ENCODE measurements at places on chromosomes 7 and 10.

DNA sequence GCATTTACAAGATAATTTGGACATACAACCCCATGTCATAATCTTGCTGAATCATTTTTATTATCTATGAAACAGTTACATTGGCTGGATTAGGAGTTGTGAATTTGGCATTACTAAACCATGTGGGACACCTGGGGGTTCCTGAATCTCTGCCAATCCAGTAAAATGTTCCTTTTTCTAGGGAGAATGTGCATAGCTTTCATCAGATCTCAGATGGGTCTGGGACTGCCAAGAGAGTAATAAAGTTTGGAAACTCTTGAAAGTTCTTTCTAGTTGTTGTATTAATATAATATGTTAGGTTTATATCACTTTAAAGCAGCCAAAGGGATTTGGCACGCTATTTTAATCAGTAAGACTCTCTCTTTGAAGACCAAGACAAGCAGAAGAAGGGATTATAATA is 62.7 kb downstream of the SEMA3E start:
- no peak for DNase-seq

GRCh38 chr7:131284702-131285419 is 42.8 kb upstream of the MKLN1 start:
- DNase-seq, result no peak

GRCh38 chr10:85596389-85596788 is 770.2 kb downstream of the GRID1 start:
- DNase-seq, result no peak

- no peak for DNase-seq
Observed at GRCh38 chr7:7323921-7324320, 141.6 kb downstream of the C1GALT1 start.

GRCh38 chr10:8420182-8420581 is 365.7 kb downstream of the GATA3 start:
- no peak for DNase-seq

DNA sequence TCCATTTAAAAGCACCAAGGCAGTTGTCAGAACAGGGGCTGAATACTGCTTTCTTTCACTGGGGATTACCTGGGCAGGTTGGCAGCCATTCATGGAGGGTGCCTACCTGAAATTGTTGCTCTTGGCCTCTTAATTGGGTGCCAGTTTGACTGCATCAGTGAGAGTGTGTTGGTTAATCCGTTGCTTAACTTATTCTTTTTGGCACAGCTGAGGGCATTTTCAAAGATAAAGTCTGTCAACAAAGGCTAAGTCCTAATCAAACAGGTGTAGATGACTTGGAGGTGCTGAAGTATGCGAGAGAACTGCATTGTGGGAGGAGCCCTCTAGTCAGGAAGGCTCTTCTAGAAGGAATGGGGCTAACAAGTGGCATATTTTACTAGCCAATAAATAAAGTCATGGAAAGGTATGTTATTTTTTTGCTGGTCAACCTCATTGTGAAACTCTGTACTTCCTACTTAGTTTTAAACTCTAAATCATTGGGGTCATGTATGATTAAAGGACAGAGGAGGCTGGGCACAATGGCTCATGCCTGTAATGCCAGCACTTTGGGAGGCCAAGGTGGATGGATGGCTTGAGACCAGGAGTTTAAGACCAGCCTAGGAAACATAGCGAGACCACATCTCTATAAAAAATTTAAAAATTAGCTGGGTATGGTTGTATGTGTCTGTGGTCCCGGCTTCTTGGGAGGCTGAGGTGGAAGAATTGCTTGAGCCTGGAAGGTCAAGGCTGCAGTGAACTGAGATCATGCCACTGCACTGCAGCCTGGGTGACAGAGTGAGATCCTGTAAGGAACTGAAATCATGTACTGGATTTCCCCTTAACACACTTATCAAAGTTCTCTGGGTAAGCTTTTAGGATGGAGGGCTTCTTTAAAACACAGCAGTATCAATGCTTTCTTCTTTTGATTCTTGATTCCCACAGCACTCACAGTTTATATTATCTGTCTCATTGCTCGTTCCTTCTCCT is 134.1 kb downstream of the LRMDA start:
- no peak for DNase-seq

DNA sequence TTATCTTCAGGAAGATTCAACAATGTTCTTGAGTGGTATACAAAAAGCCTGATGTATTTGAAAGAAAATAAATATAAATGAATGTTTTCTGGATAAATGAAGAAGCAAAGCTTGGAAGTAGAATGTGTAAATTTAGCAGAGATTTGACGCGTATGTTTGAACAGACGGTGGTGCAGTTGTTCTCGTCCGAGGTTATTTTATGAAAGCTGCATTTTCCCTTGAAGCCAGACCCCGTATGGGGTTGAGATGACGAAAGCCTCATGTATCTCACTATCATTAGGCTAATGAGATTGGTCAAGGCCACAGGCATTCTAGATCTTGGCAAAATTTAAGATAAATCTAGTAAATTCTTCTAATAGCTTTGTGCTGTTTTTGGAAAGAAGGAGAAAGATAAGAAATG is 195.2 kb downstream of the NXPH1 start:
- no peak for DNase-seq

DNA sequence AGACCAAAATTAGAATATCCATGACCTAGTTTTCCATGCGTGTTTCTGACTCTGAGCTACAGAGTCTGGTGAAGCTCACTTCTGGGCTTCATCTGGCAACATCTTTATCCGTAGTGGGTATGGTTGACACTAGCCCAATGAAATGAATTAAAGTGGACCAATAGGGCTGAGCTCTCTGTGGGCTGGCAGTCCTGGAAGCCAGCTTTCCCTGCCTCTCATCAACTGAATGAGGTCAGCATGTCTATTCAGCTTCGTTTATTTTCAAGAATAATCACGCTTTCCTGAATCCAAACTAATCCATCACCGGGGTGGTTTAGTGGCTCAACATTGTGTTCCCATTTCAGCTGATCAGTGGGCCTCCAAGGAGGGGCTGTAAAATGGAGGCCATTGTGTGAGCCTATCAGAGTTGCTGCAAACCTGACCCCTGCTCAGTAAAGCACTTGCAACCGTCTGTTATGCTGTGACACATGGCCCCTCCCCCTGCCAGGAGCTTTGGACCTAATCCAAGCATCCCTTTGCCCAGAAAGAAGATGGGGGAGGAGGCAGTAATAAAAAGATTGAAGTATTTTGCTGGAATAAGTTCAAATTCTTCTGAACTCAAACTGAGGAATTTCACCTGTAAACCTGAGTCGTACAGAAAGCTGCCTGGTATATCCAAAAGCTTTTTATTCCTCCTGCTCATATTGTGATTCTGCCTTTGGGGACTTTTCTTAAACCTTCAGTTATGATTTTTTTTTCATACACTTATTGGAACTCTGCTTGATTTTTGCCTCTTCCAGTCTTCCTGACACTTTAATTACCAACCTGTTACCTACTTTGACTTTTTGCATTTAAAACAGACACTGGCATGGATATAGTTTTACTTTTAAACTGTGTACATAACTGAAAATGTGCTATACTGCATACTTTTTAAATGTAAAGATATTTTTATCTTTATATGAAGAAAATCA is 35.5 kb downstream of the CAV1 start:
- DNase-seq, result no peak

- peak; percentile 34 for DNase-seq
Observed at GRCh38 chr7:158237672-158238335, 349.8 kb downstream of the PTPRN2 start.

DNA sequence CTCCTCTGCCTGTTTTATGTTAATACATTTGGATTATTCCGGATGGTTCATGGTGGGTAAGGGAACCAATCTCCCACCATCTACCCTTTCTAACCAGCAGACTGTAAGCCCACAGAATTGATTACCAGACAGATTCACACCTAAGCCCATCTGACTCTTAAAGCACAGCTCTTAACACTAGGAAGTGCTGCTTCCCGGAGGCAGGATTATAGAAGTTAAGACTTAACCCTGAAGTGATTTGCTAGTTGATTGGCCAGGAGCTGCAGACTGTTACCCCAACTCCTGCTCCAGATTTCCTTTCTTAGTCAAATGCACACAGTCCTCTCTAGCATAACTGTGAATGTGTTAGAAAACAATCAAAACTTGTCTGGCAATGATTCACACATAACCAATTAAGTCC is 221.7 kb downstream of the CDK14 start:
- no peak for DNase-seq

- DNase-seq, result no peak
Observed at GRCh38 chr10:97894092-97894491, 44.4 kb downstream of the GOLGA7B start.

DNA sequence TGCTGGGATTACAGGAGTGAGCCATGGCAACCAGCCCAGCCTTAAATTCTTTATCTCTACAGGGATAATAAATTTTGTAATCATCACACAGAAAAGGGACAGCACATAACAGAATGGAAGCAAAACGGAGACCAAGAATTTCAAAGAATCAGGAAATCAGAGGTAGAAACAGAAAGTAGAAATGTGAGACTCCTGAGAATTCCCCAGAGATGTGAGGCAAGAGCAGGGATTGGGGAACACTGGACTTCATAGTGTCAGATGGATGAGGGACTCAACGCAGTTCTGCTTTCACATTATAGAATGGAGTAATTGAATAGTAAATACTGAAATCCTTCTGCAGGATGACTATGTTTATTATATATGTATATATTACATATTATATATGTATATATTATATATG is 52.5 kb upstream of the MPP7 start:
- no peak for DNase-seq

GRCh38 chr10:118970770-118971169 is 58.7 kb upstream of the NANOS1 start:
- no peak for DNase-seq

DNA sequence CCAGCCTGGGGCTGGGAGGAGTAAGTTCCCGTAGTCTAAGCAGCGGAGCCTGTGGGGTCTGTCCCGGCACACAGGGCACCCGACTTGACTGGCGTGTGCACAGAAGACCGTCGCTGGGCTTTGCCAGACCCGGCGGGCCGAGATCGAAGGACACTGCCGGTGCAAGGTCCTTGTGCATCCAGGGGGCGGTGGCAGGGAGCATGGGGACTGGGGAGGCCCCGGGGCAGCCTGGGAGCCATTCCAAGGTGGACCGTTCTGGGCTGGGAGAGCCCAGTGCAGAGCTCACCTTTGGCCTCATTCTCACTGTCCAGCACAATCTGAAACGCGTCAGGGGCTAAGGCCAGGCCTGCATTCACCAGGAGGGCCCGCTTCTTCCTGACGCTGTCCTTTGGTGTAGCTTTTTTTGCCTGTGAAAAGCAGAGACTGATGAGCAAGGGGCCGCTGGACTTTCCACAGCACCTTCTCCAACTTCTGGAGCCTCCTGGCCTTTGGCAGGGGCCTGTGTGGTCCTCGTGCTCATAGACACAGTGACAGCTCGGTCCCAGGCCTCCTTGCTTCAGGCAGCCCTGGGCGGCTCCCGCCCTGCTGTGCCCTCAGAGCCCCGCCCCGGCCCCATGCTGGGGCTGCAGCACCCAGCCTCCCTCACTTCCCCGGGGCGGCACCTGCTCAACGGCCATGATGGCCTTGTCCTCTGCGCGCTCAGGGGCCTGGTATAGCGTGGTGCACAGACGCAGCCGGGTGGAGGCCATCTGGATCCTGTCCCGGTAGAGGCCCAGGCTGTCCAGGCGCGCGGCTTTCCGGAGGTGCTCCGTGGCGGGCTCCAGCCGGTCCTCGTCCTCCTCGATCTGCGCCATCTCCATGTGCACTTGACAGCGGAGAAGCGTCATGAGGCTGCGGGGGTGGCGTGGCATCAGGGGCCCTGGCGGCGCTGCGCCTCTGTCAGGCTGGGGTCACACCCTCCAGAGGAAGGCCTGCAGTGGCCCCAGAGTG is 20.3 kb downstream of the CFAP46 start:
- no peak for DNase-seq

GRCh38 chr10:115093286-115093775 is at the start of gene ATRNL1:
ATRNL1 (plus strand) TSS chr10:115093365; CDS start chr10:115093751, 386 bp downstream.
- no peak for DNase-seq
